CD4-positive, alpha-beta T cell treated with Interleukin-1 beta for 1 hour (primary cell): ENCODE measurements at places on chromosomes 6 and 20.

DNA sequence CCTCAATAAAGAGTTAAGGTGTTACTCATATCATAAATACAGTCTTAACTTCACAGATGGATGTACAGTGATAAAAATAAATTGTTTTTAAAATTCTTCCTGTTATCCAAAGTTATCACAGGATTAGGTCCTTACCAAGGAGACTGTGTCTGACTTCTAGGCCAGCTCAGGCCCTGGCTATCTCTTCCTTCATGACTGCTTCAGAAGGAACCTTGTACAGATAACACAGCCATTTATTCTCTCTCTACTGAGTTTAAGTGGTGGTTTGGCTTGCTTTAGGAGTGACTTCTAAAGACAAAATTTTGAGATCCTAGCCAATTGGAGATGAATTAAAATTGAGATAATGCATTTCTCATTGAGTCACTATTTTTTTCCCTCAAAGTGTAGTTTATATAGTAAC lies 40.8 kb upstream of the RNF182 start:
- no peak for DNase-seq

DNA sequence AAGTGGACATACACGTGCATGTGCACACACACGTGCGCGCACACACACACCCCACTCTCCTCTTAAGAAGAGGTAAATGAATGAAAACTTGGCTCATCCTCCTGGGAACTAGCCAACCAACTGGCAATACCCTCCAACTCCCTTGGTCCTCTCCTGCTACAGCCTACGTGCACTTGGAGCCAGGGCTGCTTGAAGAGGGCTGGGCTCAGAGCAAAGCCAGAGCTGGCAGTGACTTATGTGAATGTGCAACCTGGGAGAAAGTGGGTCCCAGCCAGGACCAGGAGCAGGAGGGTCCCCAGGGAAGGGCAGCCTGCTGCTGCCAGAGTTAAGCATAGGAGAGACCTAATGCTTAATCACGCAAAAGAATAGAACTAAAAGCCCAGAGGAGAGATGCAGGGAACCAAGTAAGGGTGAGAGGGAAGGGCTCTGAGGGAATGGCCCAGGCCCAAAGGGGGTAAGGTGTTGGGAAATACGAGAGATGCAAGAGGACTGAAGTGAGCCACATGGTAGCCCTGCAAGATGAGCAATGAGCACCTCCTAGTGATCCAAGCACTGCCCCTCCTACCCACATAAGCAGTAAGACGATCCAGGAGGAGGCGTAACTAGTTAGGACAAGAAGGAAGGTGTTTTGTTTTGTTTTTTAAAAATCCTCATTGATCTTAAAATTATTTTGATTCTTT lies 24.7 kb downstream of the TRAF3IP2 start:
- no peak for DNase-seq

- DNase-seq, result no peak
These were observed 8.8 kb upstream of the GJA1 start for GRCh38 chr6:121426686-121427085.

GRCh38 chr20:62511915-62512610 lies 36.3 kb upstream of the GATA5 start:
- no peak for DNase-seq

DNA sequence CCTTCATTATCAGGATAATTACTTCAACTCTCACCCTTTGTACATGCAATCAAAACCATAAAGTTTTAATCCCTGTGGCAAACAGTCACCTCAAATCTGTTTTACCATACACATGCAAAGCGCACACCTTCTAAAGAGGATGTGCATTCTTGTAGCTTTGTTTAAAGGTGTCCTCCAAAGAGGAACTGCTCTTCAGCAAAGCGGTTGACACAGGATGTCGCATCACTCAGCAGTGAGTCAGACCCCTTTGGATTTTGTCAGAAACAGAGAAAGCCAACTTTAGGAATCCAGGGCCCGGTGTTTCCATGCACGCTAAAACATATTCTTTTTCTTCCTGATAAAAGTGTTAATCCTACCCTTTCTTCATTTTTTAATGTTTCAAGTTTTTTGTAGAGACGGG lies 268.3 kb upstream of the ARID1B start:
- DNase-seq, result no peak

- DNase-seq, result no peak
These were observed 273.8 kb downstream of the SAMD5 start for GRCh38 chr6:147782302-147782701.

- peak; percentile 77 for DNase-seq
These were observed 243.5 kb downstream of the GMPR start for GRCh38 chr6:16481697-16482399.

- no peak for DNase-seq
These were observed 207.1 kb downstream of the PACRG start for GRCh38 chr6:162934844-162935243.

- DNase-seq, result no peak
These were observed 189.4 kb upstream of the ARID1B start for GRCh38 chr6:156587751-156588301.

DNA sequence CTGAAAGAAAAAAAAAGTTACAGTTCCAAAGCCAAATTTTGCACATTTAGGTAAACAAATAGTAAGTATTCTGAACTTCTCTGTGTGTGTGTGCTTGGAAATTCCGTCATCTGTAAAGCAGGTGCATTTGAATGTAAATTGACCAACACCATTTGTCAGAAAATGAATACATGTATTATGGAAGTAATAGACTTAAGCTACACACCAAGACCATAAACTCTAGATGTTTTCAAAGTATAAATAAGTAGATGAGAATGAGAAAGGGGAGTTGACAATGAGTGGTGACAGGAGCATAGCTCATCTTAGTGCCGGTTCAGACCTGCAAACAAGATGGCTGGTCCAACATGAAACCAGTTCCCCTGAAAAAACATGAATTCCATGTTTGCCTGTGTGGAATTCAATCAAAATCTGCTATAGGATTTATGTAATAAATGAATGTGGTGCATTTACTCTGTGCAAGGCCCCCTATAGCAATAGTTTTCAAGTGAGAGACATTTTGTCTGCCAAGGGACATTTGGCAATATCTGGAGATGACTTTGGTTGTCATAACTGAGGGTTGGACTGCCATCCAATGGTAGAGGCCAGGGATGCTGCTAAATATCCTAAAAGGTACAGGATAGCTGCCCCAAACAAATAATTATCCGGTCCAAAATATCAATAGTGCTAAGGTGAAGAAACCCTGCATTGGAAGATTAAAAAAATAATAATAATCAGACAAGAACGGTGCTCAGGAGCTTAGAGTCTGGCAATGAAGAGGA lies 11.0 kb upstream of the FILIP1 start:
- no peak for DNase-seq

GRCh38 chr20:59022754-59023153 lies 3.5 kb downstream of the TUBB1 start:
- no peak for DNase-seq

DNA sequence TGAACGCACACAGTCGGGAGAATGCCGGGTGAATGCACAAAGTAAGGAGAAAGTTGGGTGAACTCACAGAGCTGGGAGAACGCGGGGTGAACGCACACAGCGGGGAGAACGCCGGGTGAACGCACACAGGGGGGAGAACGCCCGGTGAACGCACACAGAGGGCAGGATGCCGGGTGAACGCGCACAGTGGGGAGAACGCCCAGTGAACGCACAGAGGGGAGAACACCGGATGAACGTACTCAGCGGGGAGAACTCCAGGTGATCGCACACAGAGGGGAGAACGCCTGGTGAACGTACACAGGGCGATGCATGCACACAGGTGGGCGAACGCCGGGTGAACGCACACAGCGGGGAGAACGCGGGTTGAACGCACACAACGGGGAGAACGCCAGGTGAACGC lies 57.4 kb downstream of the RNASET2 start:
- DNase-seq, result no peak

DNA sequence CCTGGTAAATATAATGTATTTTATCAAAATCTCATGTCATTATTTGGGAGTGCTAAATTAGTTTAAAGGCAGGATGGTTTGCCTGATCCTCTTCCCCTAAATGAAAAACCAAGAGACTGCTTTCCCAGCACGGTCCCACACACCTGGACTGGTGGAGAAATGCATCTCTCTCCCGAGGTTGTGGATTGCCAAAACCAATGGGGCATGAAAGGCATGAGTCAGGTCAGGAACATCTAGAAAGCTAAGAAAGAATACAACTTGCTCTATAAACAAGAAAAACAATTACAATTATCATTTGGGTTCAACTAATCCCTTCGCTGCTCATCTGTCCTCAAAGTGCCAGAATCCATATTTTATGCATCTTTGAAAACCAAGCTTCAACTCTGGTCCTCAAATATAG lies 308.3 kb upstream of the IRAK1BP1 start:
- no peak for DNase-seq

- DNase-seq, result no peak
These were observed 917.8 kb upstream of the ADGRB3 start for GRCh38 chr6:67717281-67717680.

DNA sequence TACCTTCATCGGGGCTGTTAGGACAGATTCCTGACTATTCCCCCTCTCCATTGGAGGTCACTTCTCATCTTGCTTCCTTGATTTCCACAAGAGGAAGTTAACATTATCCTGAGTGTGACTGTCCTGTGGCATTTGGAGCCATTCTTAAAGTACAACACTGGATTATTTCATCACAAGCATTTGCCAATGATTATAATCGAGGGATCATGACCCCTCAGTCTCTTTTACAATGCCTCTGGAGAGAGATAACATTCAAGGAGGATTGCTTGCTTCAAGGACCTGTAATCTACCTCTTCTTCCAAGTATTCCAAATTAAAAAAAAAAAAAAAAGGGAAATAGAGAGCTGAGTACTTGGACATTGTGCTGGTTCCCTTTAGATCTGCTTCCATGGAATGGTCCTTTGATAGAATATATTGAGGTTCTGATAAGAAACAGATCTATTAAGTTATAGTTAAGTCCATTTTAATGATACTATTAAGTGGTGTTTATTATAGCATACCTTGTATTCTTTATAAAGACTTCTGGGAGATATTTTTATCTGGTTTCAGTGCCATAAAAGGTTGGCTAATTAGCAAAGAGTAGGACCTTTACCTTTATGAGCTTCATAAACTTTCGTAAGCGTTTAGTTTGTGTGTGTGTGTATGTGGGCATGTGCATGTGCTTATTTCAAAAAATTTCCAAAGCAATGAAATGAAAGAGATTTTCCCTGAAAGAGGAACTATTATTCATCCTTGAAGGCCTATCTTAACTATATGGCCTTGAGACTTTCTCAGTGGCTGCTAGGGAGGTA lies 469.1 kb downstream of the DHX35 start:
- DNase-seq, result no peak

DNA sequence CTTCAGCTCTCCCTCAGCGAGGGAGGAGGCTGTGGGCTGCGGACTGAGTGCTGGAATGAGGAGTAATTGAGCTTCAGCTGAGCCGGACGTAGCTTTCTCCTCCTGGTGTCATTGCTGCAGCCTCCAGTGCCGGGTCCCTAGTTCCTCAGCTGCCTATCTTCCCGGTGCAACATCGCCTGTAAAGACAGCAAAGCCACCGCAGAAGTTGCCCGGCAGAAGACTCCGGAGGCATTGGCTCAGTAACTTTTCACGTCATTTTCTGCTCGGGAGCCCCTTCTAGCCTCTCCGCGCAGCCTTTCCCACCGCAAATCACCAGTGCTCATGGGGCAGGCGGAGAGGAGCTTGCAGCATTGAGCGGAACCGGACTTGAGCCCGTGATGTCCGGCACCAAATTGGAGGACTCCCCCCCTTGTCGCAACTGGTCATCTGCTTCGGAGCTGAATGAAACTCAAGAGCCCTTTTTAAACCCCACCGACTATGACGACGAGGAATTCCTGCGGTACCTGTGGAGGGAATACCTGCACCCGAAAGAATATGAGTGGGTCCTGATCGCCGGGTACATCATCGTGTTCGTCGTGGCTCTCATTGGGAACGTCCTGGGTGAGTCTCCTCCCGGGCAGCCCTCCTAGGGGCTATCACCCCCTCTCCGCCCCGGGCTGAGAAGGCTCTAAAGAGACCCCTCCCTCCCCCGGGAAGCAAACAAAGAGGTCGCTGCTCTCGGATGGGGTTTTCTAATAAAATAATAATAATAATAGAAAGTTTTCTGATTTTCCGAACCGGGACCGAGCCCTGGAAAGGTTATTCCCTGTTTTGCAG lies at the start of gene HCRTR2:
HCRTR2 (plus strand) TSS at position 305 of the 816 bp plus-strand sequence; CDS start at position 378, 73 bp downstream.
- no peak for DNase-seq

DNA sequence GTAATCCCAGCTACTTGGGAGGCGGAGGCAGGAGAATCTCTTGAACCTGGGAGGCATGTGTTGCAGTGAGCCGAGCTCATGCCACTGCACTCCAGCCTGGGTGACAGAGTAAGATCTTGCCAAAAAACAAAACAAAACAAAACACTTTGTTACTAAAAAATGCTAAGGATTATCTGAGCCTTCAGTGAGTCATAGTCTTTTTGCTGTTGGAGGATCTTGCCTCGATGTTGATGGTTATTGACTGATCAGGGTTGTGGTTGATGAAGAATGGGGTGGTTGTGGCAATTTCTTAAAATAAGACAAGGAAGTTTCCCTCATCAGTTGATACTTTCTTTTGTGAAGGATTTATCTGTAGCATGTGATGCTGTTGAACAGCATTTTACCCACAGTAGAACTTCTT lies 196.8 kb upstream of the HDDC2 start:
- DNase-seq, result no peak

- no peak for DNase-seq
These were observed 20.2 kb upstream of the ADGRF1 start for GRCh38 chr6:47062346-47062745.

GRCh38 chr6:137309078-137309762 lies 90.0 kb upstream of the IFNGR1 start:
- DNase-seq, result peak; percentile 19

DNA sequence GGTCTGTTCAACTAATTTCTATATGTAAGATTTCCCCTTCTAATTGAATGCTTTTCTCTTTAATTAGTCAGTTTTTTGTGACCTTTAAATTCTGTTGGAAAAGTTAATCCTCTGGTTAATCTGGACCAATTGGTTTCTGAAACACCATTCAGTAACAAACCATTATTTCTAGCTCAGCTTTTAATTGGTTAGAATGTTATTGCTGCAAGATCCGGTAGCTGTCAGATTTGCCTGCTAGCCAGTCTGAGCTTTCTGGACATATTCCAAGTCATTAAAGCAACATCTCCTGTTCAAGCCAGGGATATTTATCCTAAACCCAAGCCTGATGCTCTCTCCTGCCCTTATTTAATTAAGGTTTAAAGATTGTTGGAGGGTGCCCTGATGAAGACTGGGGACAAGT lies 55.1 kb upstream of the FBXL4 start:
- DNase-seq, result no peak

- DNase-seq, result no peak
These were observed 88.6 kb upstream of the PCSK2 start for GRCh38 chr20:17138237-17138636.

GRCh38 chr6:149065121-149065520 lies 252.4 kb upstream of the TAB2 start:
- DNase-seq, result no peak

GRCh38 chr6:18997375-18997826 lies 610.3 kb downstream of the RNF144B start:
- DNase-seq, result no peak

- no peak for DNase-seq
These were observed 752.8 kb downstream of the CBLN4 start for GRCh38 chr20:55252521-55252920.

GRCh38 chr6:34887753-34888513 lies at the start of gene TAF11:
TAF11 (minus strand) TSS chr6:34888042; CDS start chr6:34887957, 85 bp downstream.
- DNase-seq, result peak; percentile 89
